ENCODE measurements at places on chromosomes 6 and 20.
A peak's percentile ranks its signal among the peaks of the same experiment; 100 is the strongest.

GRCh38 chr6:3319610-3320200 is 61.0 kb downstream of the PSMG4 start:
- no peak overlapping the region for H3K4me3 ChIP-seq
- H3K27ac ChIP-seq = no peak overlapping the region
- no peaks in the 10 kb centered on the region for H3K36me3 ChIP-seq
- peaks cover 19% of the 10 kb centered on the region for H3K4me1 ChIP-seq
- peaks cover 75% of the 10 kb centered on the region for H3K27me3 ChIP-seq

- H3K4me1 ChIP-seq = no peaks in the 10 kb centered on the region
- no peak for DNase-seq
- no peaks in the 10 kb centered on the region for H3K27me3 ChIP-seq
- H3K4me3 ChIP-seq = no peak overlapping the region
These were observed 358.9 kb downstream of the CENPW start for GRCh38 chr6:126698732-126699240.

GRCh38 chr6:146546443-146547043 is 2.9 kb downstream of the RAB32 start:
- H3K4me3 ChIP-seq = no peak overlapping the region
- H3K4me1 ChIP-seq = no peaks in the 10 kb centered on the region
- peaks cover 2% of the 10 kb centered on the region for H3K36me3 ChIP-seq
- H3K27ac ChIP-seq = no peak overlapping the region

DNA sequence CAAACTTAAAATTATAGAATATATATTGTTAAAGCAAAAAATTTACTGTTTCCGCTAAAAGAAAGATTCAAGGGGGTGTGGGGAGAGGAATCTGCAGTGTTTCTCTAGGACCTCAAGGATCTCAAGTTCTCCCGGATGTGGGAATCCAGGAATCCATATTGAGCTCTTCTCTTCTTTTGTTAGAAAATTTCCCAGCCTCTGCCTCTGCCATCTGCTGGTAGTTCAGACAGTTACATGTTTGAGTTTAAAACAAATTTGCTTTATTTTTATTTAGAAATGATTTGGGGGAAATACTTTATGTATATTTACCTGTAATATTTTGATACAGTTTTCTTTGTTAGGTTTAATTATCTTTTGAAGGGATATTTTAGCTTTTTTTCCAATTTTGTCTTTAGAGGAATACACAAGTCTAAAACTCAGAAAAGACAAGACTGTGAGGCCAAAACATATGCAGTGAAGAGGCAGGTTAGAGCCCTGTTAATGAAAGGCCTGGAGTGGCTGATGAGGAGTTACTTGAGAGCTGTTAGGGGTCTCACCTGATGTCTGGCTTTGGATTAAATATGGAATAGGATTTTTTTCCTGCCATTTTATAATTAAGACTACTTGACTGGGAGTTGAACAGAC is 268.8 kb downstream of the ARID1B start:
- H3K4me3 ChIP-seq = no peak overlapping the region
- no peak for DNase-seq
- H3K27me3 ChIP-seq = no peaks in the 10 kb centered on the region
- H3K4me1 ChIP-seq = peaks cover 14% of the 10 kb centered on the region

GRCh38 chr6:82143041-82143481 is 104.5 kb downstream of the IBTK start:
- no peaks in the 10 kb centered on the region for H3K27me3 ChIP-seq
- no peaks in the 10 kb centered on the region for H3K36me3 ChIP-seq
- H3K4me1 ChIP-seq = no peaks in the 10 kb centered on the region
- DNase-seq = no peak

DNA sequence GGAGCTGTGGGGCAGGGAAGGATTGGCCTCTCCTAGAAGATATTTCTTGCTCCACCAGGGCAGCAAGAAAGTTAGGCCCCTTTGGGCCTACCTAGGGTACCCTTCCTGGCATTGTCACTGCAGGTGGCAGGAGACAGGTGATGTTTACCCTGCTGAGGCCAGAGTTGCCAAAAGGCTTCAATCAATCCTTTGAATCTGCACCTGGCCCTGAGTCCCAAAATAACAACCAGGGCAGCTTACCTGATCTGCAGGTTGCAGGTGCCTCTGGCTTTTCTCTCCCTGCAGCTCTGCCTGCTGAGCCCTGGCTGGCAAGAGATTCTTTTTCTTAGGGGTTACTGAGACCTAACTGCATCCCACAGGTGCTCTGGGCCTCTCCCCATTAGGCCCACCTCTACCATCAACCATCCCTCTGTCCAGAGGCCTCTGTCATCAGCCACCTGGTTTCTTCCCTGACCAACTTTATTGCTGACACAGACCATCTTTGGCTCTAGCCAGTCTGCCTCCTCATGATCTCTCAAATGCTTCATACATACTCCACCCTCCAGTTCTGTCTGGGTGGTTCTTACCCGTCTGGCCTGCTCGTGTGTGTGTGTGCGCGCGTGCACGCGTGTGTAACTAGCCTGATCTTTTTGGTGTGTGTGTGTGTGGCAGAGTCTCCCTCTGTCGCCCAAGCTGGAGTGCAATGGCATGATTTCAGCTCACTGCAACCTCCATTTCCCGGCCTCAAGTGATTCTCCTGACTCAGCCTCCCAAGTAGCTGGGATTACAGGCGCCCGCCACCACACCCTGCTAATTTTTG is 13.7 kb downstream of the BCL2L1 start:
- no peak for DNase-seq
- H3K27ac ChIP-seq = peak overlapping the region; percentile 20
- no peaks in the 10 kb centered on the region for H3K27me3 ChIP-seq
- peaks cover 23% of the 10 kb centered on the region for H3K36me3 ChIP-seq

GRCh38 chr6:87870556-87870955 is 168.5 kb upstream of the AKIRIN2 start:
- DNase-seq = no peak
- H3K4me3 ChIP-seq = no peak overlapping the region
- peaks cover 53% of the 10 kb centered on the region for H3K27me3 ChIP-seq
- H3K36me3 ChIP-seq = no peaks in the 10 kb centered on the region

DNA sequence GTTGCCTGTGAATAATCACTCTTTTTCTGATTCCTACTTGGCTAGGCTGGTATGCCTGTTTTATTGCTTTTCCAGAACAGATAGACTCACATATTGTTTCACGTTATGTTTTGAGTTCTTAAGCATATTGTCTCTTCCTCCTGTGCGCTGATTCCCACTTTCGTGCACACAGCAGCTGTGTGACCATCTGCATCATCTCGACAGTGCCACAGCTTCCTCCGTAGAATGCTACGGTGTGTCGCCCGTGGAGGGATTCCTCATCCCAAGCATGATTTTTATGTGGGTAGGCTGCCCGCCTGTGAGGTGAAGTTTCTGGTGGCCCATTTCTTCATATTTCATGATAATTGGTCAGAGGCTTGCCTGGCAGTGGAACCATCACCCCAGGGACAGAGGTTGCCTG is 31.8 kb downstream of the PLCB4 start:
- no peak for DNase-seq
- H3K27ac ChIP-seq = no peak overlapping the region
- no peaks in the 10 kb centered on the region for H3K27me3 ChIP-seq
- H3K36me3 ChIP-seq = peaks cover 1% of the 10 kb centered on the region
- no peak overlapping the region for H3K4me3 ChIP-seq

GRCh38 chr6:304833-305370 is 12.6 kb downstream of the DUSP22 start:
- no peak overlapping the region for H3K27ac ChIP-seq
- H3K27me3 ChIP-seq = no peaks in the 10 kb centered on the region
- DNase-seq = no peak
- H3K36me3 ChIP-seq = peaks cover 2% of the 10 kb centered on the region
- H3K4me1 ChIP-seq = no peaks in the 10 kb centered on the region

- DNase-seq = no peak
- no peak overlapping the region for H3K27ac ChIP-seq
- no peaks in the 10 kb centered on the region for H3K27me3 ChIP-seq
- no peaks in the 10 kb centered on the region for H3K4me1 ChIP-seq
- H3K4me3 ChIP-seq = no peak overlapping the region
These were observed 150.7 kb upstream of the LAMP5 start for GRCh38 chr20:9363673-9364072.
